ENCODE measurements at places on chromosomes 4 and X. TPM values are rescaled to one million over a fixed set of nuclear protein-coding genes. Genes with fewer than 3 reads are reported as not detected.

DIAPH2 gene
- 17.6 TPM for total RNA-seq

SLITRK4 gene
- total RNA-seq: 1.2 TPM

- DNase-seq: peak; percentile 36
Measured at GRCh38 chrX:68710870-68711576, 63.6 kb downstream of the STARD8 start.

DNA sequence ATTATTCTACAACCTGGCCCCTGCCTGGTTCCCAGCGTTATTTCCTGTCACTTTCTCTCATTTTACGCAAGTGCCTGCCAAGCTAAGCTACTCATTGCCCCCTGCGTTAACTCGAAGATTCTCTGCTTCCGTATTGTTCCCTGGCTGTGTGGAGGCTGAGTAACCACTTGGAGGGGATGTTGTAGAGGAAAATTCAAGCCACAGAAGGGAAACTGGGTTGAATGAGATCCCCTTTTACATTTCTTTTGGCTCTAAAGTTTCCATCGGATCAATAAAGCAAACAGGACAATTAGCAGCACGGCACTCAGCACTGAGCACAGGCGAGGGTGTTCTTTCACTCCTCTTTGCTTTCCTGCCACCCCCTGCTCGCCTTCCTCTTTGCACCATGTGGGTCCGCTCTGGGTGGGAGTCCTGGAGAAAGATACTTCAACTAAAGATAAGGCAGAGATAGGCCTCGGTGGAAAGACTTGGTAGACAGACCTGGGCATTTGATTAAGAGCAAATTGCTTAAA is 4.2 kb upstream of the TMSB4X start:
- no peak for DNase-seq

GRCh38 chrX:33273535-33273934 is 62.2 kb upstream of the DMD start:
- no peak for DNase-seq

DNA sequence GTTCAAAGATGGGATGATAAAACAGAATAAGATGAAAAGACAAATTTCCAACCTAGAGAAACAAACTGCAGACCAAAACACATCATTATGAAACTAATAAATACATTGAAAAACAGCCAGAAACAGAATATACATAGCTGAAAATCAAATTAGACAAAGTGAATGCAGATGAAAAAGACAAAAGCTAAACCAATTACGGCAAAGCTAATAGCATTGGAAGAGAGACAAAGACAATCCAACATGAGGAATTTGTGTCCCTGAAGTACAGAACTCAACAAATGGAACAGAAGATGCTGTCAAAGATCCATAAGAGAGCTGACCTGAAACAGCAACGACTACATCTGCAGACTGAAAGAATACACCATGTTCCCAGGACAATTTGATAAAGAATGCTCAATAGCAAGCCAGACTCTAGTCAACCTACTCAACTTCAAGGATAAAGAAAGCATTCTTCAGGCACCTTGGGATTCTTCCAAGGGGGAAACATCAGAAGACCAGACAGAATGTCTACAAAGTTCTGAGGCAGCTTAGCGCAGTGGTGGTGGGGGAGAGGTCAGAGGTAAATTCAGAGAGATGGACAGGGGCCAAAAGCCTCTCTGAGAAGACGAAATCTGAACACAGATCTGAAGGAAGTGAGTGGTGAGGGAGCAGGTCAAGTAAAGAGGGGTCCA is 27.4 kb upstream of the IRAK1 start:
- no peak for DNase-seq

GRCh38 chr4:108010167-108010566 is 20.5 kb downstream of the HADH start:
- no peak for DNase-seq

GRCh38 chr4:105453550-105454205 is 20.2 kb downstream of the PPA2 start:
- no peak for DNase-seq

DNA sequence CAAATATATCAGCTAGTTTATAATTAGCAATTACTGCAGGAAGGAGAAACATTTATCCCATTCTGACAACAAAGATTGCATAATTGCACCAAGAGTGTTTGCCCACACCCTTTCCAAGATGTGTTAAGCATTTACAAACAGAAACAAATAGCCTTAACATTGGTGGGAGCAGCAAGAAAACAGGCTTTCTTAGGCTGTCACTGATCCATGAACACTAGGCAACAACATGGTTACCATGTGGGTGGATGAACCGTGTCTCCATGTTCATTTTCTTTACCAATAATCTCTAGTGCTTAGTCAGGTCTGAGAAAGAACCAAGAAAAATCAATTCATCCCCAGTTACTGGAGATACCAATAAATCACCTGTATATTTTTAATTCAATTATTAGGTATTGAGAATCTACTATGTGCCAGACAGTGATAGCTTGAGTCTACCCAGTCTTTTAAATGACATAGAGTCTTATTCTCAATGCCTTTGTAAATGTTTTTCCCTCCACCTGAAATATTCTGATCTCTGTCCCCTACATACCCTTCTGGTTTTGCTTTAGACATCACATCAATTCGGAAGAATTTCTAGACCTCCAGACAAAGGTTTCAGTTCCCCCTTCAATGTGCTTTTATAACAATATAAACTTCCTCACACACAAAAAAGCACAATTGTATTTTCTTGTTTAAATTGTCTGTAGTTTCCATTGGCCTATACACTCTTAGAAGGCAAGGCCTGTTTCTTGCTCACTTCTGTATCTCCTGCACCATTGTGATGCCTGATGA is 286.6 kb downstream of the PPP1R2C start:
- no peak for DNase-seq

DNA sequence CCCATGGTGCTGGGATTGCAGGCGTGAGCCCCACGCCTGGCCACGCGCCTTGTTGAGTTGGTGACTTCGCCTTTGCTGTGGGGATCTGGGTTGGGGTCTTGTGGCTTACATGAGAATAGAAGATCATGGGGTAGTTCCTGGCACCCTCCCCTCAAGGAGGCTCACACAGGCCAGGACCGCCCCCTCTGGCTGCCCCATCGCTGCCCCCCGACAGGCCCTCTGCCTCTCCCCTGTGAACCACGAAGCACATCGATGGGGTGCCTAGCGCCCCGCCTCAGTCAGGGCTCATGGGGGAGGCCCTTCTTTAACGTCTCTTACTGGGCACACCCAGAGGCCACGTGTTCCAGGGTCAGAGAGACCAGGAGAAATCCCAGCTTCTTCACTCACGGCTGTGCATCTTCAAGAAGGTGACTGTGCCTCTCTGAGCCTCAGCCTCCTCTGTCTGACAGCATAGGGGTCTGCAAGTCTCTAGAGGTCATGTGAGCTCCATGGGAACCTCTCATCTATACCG is 23.6 kb upstream of the SPON2 start:
- DNase-seq: no peak

DNA sequence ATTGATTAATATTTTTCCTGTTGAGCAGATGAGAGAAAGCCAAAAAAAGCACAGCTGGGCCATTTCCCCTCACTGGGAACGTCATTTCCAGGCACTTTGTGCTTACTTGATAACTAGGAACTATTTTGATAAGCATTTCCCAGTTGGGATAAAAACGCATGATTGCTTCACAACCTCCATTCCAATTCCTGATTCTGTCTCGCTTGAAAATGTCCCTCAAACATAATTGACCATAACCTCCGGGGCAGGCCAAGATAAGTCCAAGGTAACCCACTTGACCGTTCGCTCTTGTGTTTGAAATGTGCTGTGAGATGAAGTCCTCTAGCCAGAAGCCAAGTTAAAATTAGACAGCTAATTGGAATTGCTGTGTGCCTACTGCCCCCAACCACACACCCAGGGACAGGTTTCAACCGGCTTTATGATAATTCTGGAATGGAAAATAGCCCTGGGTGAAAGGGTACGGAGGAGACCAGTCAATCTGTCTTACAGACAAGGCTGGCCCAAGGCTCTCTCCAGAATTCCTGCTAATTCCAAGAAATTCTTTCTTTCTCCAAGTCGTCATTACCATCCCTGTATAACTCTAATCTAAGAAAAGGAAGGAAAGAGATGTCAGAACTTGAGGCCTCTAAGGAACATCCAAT is 137.1 kb downstream of the MID1 start:
- no peak for DNase-seq
